Hematopoietic multipotent progenitor cell (in vitro differentiated cells): ENCODE measurements at places on chromosomes 4 and X. TPM values are rescaled to one million over a fixed set of nuclear protein-coding genes. Genes with fewer than 3 reads are reported as not detected.

GRCh38 chr4:17232566-17233253, 279.2 kb downstream of the QDPR start:
- no peak for DNase-seq

GRCh38 chr4:2394528-2394927, 23.9 kb downstream of the ZFYVE28 start:
- no peak for DNase-seq

DNA sequence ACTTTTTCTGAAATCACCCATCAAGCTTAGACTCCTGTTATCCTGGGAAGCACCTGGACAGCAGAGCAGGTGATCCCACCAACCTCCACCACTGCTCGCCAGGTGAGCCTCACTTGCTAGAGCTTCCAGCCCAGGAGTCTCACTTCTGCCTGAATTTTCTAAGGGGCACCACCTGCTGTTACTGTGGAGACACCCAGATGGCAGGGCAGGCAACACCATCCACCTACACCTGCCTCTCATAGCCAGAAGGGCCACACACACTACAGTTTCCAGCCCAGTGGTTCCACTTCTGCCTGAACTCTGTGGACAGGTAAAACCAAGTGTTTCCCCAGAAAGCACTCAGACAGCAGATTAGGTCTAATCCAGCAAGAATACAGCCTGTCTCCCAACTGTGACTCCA, 262.0 kb downstream of the ARAP2 start:
- DNase-seq, result no peak

DNA sequence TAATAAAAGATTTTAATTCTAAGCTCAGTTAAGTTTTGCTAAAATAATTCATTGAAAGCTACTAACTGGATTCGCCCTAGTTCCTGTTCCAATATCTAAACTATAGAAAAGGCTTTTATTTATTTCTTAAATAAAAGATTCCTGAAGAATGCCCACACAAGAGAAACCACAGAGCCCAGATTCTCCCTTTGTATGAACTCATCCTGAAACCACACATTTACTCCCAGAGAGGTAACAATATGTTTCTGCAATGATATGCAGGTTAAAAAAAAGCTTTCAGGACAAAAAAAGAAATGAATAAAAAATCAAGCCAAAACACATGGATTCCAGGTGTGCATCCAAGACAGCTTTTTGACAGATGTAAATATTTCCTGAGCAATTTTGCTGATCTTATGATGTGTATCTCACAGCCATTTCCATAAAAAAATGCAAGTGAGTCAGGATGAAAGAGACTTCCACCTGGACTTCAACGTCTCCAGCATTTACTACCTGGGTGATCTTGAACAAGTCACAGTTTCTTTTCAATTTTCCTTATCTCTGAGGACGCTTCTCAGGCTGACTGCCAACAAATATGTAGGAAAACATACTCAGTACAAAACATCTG, 234.4 kb upstream of the FAT1 start:
- DNase-seq, result no peak

GRCh38 chrX:85992811-85993229, 54.5 kb downstream of the CHM start:
- no peak for DNase-seq

The GPRIN3 gene
- 2.7 TPM for total RNA-seq

GRCh38 chr4:140291259-140291658, 82.2 kb upstream of the SCOC start:
- no peak for DNase-seq

DNA sequence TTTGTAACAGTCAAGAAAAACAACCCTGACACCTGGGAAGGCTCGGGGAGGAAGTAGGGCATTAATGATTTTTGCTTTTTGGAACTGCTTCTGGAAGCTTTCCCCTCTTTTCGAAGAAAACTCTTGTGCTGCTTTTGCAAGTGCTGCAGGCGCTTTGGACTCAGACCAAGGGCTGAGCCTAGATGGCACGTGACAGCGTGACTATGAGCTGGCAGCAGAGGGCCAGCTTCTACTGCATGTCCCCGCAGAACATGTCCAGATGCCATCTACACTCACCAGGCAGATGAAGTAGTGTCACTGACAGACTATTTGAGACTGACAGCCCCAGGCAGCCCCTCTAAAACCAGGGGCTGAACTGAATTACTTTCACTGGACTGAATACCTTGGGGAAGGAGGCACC, 6.2 kb downstream of the NR0B1 start:
- no peak for DNase-seq

The BTC gene
- total RNA-seq, result 0.27 TPM

The GLRB gene
- 0.81 TPM for total RNA-seq

DNA sequence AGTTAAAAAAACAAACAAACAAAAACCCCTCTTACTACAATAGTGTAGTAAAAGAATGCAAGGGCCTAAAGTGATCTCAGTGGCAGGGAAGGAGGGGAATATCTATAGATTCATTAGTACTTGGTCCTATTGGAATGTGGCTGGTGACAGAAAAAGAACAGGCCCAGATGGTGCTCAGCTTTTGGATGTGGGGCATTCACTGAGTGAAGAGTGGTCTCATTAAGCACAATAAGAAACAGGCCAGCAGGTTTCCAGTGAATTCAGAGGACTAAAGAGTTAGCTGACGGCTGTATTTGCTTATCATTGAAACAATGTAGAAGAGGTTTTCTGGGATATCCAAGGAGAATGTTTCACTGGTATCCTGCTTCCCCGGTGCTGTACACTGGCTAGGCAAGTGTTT, 243.8 kb upstream of the HHIP start:
- DNase-seq, result no peak

The ERCC6L gene
- total RNA-seq, result 0.27 TPM

DNA sequence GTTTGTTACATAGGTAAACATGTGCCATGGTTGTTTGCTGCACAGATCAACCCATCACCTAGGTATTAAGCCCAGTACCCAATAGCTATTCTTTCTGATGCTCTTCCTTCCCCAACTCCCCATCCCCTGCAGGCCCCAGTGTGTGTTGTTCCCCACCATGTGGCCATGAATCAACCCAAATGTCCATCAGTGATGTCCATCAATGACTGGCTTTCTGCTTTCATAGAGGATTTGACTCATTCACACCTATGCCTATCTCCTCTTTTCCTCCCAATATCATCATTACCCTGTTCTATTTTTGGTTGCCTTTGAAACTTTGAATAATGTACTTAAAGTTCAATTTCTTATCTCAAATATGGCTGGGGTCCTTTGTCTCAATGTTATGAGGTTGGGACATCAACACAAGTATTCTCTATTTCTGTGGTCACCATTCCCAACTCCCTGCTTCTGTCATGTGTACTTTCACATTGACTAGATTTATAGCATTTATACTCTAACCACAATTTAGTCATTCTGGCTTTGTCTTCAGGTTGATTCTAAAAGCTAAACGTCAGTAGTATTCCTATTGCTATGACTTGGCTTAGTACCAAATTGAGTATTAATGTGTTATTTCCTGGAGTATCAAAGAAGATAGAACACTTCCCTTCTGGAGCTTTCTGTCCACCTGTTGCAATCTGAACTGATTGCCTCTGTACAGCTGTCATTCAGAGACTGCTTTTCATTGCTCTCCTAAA, 107.2 kb downstream of the TAB3 start:
- DNase-seq, result no peak
